ENCODE measurements at places on chromosomes 7 and 10.

- DNase-seq = no peak
Observed at GRCh38 chr10:86690657-86691084, 22.4 kb downstream of the LDB3 start.

- no peak for DNase-seq
Observed at GRCh38 chr7:47580811-47581331, 1.0 kb downstream of the TNS3 start.

GRCh38 chr7:47337531-47337930 is 244.4 kb downstream of the TNS3 start:
- no peak for DNase-seq

DNA sequence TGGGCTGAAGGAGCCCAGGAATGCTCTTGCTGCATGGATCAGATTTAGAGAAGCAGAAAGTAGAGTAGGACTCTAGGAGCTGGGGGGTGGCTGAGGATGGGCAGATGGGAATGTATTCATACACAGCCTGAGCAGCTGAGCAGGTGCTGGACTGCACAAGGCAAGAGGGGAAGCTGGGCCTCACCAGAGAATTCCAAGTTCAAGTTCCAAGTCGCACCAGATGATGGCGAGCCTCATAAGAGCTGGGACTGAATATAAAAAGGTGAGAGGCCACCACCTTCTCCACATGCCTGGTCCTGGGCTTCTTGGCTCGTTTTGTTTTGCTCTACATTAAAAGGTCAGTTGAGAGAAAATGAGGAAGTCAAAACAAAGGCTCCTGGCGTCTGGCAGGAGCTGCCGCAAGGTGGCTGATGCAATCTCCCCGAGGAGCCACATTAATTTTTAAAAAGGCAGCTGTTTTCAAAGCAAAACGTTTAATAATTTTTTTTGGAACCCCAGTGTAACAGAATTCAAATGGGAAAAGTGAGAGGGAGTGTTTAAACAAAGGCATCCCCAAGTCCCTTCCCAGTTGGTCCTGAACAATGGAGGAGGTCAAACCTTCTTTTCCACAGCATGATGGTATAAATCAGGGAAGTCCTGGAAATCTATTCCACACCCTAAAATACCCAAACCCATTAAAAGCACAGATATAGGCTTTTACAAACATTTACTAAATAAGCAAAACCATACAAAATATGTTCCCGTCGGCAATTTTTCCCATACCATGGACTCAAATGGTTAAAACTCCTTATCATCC is 9.5 kb downstream of the CYREN start:
- no peak for DNase-seq

GRCh38 chr7:88357294-88357693 is 50.6 kb upstream of the STEAP4 start:
- no peak for DNase-seq

GRCh38 chr10:10897400-10897799 is 120.3 kb upstream of the CELF2 start:
- no peak for DNase-seq

DNA sequence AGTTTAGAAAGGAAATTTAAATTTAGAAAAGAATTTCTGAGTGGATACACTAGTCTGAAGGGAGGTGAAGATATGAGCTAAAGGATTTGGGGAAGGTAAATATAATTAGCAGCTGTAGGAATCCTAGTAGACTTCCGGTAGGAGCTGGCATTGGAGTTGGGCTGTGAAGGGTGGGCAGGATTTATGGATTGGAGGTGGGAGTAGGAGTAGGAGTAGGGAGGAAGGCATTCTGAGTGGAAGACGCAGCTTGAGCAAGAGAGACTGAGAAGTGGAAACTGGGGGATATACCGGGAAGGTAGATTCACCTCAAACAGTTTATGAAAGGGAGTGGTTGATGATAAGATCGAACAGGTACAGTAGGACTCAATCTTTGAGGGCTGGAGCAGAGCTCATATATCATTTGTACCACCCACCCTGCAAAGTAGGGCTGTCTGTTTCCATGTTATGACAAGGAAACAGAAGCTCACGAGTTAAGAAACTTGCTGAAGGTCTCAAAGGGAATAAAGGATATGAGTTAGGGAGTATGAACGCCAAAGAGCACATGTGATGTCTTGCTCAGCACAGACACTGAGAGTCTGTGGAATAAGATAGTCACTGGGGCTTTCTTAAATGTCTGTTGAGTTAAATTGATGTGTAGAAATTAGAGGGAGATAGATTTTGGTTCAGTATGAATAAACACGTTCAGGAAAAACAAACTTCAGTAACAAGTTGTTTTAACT is 81.6 kb downstream of the RPS24 start:
- DNase-seq = no peak

DNA sequence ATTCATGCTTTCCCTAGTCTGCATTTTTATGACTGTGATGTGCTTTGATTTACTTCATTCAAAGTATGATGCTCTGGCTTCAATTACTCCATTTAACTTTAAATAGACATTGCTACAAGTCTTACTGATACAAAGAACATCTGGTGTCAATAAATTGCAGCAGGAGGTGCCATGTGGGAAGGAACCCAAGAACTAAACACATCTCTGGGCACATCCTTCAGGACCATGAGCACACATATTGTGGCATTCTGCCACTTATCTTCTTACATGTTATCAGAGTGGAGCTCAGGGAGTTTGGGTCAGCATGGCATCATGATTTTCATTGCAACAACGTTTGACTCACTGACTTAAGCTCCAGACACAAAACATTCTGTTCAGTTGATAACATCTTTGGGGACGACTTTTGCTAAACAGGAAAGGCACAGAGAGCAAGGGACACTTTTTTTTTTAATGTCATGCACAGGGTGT is 227.0 kb downstream of the DKK1 start:
- DNase-seq = no peak

GRCh38 chr10:45404087-45404769 is 30.2 kb downstream of the ALOX5 start:
- DNase-seq = no peak

DNA sequence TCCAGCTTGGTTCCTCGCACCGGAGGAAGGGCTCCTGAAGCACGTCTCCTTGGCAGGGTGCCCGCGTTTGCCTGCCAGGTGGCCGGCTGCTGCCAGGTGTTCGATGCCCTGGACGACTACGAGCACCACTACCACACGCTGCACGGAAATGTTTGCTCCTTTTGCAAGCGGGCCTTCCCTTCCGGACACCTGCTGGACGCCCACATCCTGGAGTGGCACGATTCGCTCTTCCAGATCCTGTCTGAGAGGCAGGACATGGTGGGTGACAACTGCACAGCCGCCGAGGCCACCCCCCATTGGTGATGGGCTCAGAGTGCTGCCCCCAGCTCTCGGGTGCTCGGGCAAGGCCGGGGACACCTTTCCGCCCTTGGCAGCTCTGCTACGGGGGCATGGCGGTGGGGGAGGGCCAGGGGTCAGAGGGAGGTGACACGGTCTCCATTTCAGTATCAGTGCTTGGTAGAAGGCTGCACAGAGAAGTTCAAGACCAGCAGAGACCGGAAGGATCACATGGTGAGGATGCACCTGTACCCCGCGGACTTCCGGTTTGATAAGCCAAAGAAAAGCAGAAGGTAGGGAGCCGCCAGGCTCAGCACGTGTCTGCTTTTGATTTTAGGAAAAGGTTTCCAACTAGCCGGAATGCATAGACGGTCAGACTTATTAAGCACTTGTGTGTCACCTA is 1.1 kb downstream of the ZNF511 start:
- no peak for DNase-seq

DNA sequence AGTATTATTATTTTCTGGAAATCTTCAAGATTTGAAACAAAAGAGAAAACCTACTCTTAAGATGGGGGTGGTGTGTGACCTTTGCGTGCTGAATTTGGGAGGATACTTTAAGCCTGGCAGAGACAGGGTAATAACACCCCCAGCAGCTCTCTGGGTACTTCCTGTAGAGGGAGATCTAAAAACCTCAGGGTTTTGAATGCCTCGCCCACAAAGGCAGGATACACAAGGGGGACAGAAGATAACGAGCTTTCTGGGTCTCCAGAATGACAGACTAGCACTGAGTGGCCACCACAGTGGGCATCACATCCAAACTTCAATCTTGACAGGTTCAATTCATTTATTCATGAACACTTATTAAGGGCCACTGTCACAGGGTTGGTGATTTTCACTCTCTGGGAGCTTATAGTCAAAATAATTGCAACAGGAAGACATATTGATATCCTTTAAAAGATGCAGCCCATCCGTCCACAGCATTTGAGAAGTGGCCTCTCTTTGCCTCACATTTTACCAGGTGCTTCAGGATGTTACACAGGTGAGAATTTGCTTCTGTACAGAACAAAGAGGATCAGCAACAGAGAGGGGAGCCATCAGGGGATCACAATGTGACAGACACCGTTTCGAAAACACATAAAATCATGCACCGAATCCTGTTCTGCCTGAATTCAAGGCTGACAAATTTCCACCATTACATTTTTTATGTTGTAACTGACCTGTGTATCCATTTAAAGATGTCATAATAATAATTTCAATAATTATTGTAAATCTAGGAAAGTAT is 14.3 kb downstream of the CPA1 start:
- no peak for DNase-seq

- DNase-seq = no peak
Observed at GRCh38 chr7:108030516-108030915, 27.6 kb upstream of the LAMB1 start.

DNA sequence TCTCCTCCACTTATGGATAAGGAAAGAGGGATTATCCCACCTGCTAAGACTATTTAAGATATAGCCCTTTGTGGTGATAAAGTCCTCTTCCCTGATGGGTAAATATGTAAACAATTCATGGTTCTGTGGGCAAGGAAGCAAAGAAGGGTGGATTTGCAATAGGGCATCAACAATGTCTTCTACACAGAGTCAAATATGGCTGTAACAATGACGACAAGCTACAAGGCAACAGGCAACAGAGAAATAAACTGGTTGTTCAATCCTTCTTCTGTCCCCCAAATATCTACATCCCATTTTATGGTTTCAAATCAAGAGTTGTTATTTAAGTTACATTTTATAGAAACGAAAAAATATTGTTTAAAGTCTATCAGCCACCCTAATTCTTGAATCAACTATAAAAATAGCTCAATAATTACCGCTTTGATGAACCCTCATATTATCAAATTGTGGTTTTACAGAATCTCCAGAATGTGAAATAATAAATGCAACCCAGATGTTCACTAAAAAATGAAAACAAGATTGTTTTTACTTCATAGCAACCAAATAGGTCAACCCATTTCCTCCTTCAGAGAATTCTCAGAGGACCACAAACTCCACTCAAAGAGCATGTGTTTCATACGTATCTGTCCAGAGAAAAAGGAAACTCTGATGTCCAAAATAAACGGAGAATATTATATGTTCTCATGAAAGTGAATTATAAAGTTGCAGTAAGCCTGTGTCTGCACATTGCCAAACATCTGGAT is 13.8 kb downstream of the CYTH3 start:
- no peak for DNase-seq

GRCh38 chr7:34093276-34093675 is 187.9 kb downstream of the BMPER start:
- DNase-seq = no peak

- no peak for DNase-seq
Observed at GRCh38 chr7:69656890-69657289, 58.6 kb downstream of the AUTS2 start.

GRCh38 chr7:82114237-82114636 is 329.3 kb downstream of the CACNA2D1 start:
- DNase-seq = no peak

DNA sequence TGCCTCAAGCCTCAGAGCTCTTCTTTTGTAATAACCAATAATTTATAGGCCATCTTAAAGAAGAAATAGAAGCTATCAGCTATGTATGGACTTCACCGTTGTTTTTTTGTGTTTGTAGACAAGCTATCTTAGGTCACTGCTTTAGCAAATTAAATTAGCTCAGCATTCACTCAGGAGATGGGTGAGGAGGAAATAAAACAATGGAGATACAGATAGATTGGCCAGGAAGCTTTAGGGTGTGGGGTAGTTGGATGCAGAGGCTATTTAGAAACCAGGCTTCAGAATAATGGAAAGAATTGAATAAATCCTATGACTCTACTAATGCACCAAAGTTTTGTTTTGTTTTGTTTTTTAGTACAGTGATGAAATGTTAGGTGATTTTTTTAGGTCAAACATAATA is 66.1 kb downstream of the MDFIC start:
- DNase-seq = no peak

- DNase-seq = no peak
Observed at GRCh38 chr10:35735412-35735811, 93.3 kb upstream of the FZD8 start.

- no peak for DNase-seq
Observed at GRCh38 chr7:29457565-29458011, 106.0 kb upstream of the PRR15 start.

DNA sequence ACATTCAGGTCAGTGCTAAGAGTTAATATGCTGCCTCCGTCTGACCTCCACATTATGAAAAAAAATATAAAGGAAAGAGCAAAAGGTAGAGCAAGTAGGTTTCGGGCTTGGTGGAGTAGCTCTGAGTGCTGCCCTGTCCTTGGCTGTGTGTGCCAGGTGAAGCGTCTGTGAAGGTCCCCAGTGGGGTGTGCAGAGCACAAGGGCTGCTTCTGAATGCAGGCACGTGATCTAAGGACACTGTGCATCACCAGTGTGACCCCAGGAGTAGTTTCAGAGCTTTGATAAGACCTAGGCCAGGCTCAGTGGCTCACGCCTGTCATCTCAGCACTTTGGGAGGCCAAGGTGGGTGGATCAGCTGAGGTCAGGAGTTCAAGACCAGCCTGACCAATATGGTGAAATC is 36.0 kb downstream of the KLF6 start:
- DNase-seq = no peak

DNA sequence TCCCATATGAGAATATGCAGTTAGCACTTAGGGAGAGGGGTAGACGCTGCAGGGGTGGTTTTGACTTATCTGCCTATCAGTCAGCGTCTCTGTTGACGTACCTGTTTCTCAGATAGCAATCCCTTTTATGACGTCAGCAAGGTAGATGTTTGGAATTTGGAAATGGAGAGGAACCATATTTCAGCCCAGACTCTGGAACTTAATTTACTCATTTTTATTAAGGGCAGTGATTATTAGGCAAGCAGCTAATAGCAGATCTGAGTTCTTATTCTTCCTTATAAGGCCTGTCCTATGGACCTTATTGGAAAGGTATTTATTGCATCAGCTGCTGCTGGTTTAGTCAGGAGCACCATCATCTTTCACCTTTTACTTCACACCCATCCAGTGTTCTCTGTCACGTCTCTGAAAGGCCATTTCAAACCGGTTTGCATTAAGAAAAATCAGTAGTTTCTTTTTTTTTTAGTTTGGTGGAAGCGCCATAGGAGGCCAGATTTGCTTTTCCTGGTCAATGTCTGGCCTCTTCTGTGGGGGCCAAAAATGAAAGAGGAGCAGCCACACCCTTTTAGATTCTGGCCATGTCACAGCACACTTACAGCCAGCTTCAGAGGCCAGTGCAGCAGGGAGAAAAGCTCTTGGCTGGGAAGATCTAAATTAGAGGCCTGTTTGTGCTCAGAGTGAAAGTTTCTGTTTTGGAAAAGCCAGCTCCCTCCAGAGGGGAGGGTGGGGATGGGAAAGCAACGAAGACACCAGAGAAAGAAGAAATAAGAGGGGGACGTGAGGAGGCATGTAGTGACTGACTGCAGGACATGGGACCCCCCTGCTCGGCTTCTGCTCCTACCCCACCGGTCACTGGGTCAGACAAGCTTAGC is 146.3 kb downstream of the TCF7L2 start:
- no peak for DNase-seq
